ENCODE measurements at places on chromosomes 1 and 21.

GRCh38 chr1:9892563-9893528 lies 17.2 kb downstream of the CTNNBIP1 start:
- no peak for DNase-seq

GRCh38 chr1:219081943-219082925 lies 91.4 kb upstream of the LYPLAL1 start:
- no peak for DNase-seq

DNA sequence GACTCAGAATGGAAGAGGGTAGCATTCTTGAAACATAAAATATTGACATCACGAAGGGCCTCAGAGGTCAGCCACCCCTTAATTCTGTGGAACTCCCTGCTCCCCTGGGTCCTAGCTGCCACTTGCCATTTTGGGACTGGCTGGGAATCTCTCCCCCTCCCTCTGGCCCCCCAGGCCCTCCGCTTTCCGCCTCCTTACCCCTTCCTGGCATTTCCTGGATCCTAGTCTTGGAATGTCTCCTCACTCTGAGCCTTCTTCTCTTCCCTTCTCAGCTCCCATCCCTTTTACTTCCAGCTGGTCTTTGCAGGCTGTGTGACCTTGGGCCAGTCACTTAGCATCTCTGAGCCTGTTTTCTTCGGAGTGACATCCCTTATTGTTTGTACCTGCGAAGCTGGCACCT lies 4.5 kb downstream of the PADI1 start:
- DNase-seq = no peak

GRCh38 chr1:77253211-77253610 lies 28.6 kb upstream of the AK5 start:
- DNase-seq = no peak
